ENCODE measurements at places on chromosomes 11 and 22. TPM values are rescaled to one million over a fixed set of nuclear protein-coding genes. Genes with fewer than 3 reads are reported as not detected.

GRCh38 chr11:61151545-61152252 is 9.5 kb downstream of the VPS37C start:
- DNase-seq = no peak

DNA sequence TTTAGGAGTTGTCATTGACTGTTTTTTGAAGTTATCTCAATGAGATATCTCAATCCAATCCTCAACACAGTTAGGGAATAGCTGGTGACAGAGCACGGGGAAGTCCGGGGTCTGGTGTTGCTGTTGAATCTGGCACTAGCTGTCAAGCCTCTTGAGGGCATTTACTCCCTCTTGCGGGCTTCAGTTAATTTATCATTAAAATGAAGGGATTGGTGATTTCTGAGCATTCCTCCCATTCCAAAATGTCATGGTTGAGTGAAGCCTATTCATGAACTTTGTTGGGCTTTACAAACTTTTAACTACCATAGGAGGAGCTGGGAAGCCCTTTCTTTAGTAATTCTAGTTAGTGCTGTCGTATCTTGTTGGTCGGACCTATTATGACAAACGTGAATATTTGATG is 40.2 kb downstream of the UVRAG start:
- no peak for DNase-seq

DNA sequence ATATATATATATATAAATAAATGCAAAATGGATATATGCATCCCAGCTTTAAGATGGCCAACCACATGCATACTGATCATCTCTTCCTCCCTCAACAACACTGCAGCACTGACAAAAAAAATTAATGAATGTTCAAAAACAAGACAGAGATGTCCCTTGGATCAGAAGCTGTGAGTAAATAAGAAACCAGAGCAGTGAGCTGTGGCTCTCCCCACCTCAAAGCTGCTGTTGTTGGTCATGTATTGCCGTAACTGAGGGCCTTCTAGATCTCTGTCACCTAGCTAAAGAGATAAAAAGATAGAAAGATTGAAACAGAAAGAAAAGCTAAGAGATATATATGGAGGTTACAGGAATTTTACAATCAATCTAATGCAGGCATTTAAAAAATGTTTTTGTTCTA is 15.5 kb upstream of the TMEM135 start:
- DNase-seq = no peak

Gene OR10A5
- not detected for total RNA-seq

GRCh38 chr22:23216461-23217170 is 36.3 kb downstream of the BCR start:
- DNase-seq = no peak

DNA sequence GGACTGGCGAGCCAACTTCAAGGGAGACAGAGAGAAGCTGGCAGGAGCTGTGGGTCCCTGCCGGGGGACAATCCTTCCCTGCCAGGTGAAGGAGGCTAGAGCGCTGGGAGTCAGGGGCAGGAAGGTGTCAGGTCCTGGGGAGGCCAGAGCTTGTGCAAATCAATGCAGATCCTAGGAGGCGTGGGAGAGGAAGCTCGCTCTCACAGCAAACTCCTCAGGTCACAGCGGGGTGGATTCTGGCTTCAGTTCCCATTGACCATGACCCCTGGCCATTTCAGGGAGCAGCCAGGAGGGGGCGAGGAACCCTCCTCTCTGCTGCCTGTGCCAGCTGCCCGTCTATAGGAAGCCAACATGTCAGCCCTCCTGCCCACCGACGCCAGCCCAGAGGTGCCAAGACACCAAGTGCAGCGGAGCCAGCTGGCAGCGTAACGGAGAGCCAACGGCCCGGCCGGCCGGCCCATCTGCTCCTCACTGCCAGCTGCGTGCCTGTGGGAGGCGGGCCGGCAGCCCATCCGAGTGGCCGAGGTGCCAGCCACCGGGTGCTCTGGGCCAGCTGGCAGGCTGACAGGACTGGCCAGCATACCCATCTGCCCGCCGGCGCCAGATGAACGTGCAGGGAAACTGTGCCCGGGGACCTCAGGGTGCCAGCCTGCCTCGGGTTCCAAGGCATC is 374.8 kb downstream of the MIAT start:
- peak; percentile 38 for DNase-seq

Gene MMP8
- total RNA-seq = not detected

Gene NTM
- 0.71 TPM for total RNA-seq

Gene MRGPRX4
- not detected for total RNA-seq

- DNase-seq = no peak
These were observed 717.6 kb upstream of the ANO5 start for GRCh38 chr11:21475276-21475675.

Gene SMIM35
- total RNA-seq = not detected

GRCh38 chr11:44266056-44266780 is 43.7 kb downstream of the ALX4 start:
- no peak for DNase-seq

All from heart right ventricle (tissue), 16 donors.